ENCODE measurements at places on chromosomes 5 and 9.

- no peak for DNase-seq
Observed at GRCh38 chr9:36820392-36820861, 213.6 kb downstream of the PAX5 start.

- peak; percentile 52 for DNase-seq
Observed at GRCh38 chr9:122991370-122991830, 42.1 kb upstream of the GPR21 start.

DNA sequence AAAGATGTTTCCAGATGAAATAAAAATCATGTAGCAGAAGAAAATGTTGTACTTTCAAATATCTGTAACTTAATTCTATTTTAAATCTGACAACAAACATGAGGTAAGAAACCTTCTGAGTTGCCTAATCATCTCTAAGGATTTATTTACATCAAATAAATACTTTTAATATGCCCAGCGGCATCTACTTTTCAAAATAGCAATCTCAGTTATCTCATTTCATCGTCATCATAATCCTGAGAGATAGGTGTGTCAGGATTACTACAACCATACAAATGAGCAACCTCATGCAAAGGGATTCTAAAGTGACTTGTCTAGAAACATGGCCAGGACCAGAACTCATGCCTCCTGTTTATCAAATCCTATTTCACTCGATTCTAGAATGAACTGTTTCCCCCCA lies 49.5 kb downstream of the DENND1A start:
- no peak for DNase-seq

DNA sequence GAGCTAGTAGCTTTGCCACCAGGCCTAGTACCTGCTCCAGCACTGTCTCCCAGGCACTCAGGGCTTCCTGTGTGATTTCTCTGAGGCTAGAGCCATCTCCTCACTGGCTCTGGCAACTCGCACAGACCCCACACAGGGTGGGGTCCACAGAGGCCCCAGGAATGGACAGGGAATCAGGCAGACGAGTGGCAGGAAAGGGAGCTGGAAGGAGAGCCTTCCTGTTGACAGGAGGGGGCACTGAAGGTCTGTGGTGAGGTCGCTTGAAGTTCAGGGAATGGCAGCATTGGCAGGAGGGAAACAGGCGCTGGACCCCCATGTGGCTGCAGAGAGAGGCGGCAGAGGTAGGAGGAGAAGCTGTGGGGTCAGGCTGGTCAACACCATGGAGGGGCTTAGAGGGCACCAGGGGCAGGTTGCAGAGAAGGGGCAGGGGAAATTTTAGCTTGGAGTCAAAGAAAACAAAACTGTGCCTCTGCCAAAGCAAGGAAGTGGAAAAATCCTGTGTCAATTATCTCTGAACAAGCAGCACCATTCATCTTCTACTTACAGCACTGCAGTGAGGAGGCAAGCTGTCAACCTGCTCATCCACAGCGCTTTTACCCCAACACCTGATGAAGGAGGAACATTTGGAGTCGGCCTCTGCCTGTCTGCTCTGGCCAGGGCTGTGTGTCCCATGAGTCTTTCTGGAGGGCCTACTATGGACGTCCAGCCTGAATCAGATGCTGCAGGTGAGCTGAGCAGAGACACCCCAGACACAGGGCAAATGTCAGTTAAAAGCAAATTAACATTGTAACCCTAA lies 270.2 kb downstream of the FSTL4 start:
- DNase-seq, result no peak

GRCh38 chr9:71638627-71639026 lies 129.7 kb downstream of the CEMIP2 start:
- DNase-seq, result peak; percentile 38

DNA sequence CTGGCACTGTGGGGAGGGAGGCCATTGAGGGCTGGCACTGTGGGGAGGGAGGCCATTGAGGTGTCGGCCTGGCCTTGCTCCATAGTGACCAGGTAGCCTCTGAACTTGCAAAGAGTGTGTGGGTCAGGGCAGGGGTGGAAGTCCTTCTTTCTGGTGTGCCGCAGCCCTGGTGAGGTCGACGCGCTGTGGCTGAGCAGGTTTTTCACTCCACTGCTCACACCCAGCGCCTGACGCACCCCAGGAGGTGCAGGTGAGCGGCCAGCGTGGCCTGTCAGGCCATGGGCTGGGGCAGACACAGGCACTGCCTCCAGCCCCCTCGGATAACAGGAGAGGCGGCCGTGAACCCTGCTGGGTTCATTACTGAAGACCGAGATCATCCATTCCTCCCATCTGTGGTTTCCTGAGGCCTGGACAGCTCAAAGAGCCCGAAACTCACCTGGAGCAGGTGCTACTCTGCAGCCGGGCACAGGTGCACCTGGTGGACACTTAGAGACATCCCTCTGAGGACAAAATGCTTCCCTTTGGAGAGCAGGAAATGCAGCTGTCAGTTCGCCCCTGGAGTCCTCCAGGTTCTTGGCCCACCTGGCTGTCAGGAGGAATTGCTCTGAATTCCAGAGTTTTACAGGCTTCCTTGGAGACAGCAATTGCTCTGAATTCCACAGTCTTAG lies 32.4 kb downstream of the LHX3 start:
- no peak for DNase-seq

Measured in B cell (primary cell).